ENCODE measurements at places on chromosomes 4 and X. TPM values are rescaled to one million over a fixed set of nuclear protein-coding genes. Genes with fewer than 3 reads are reported as not detected.

The ATP1B4 gene
- not detected for total RNA-seq

The EGF gene
- total RNA-seq: not detected

The ZXDA gene
- 3.3 TPM for total RNA-seq

The KLHL34 gene
- 0.10 TPM for total RNA-seq

The LANCL3 gene
- total RNA-seq: 0.35 TPM

The DACH2 gene
- total RNA-seq: not detected

The MEPE gene
- not detected for total RNA-seq

The MMAA gene
- total RNA-seq: 7.5 TPM

The HPSE gene
- total RNA-seq: 7.4 TPM

The CASP6 gene
- 11.4 TPM for total RNA-seq

The MGAT4D gene
- total RNA-seq: not detected

The PCDH11X gene
- total RNA-seq: not detected

The SOX3 gene
- not detected for total RNA-seq

Measured in mesenteric fat pad (tissue), 1 donor.